ENCODE measurements at places on chromosomes 7 and 10.
A peak's percentile ranks its signal among the peaks of the same experiment; 100 is the strongest.

- peak; percentile 26 for DNase-seq
These were observed 25.2 kb downstream of the TMEM270 start for GRCh38 chr7:73885975-73886798.

- no peak for DNase-seq
These were observed 715.5 kb upstream of the GALNT17 start for GRCh38 chr7:70416347-70416985.

GRCh38 chr7:29356631-29357030 lies 162.1 kb downstream of the CHN2 start:
- no peak for DNase-seq

DNA sequence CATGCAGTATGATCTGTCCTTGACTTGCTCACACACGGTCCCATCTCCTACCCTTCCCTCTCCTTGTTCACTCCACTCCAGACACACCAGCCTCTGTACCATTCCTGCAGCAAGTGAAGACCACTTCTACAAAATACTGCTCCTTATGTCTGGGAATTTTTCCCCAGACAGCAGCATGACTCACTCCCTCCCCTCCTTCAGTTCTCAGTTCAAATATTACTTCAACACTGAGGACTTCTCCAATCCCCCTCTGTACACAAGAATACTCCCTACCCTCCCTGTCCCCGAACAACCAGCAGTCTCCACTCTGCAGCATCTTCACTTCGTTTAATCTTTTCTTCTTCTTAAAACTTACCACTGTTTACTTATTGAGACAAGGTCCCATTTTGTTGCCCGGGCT lies 474.0 kb downstream of the GPAM start:
- no peak for DNase-seq

DNA sequence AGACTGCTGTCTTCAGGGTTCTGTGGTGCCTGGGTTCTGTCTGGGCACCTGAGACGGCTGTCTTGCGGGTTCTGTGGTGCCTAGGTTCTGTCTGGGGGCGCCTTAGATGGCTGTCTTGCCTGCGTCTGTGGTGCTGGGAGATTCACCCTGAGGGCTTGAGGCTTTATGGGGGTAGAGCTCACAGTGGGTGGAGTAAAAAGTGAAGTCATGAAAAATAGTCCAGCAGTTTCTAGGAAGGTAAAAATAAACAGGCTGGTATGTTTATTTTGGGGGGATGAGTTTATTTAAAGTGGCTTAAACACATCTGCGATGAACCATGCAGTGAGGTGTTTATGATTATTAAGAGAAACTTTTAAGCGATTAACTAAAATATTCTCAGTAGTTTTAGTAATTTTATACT lies 64.2 kb downstream of the NKX6-2 start:
- no peak for DNase-seq
